ENCODE measurements at places on chromosomes 11 and 22.
A peak's percentile ranks its signal among the peaks of the same experiment; 100 is the strongest.

DNA sequence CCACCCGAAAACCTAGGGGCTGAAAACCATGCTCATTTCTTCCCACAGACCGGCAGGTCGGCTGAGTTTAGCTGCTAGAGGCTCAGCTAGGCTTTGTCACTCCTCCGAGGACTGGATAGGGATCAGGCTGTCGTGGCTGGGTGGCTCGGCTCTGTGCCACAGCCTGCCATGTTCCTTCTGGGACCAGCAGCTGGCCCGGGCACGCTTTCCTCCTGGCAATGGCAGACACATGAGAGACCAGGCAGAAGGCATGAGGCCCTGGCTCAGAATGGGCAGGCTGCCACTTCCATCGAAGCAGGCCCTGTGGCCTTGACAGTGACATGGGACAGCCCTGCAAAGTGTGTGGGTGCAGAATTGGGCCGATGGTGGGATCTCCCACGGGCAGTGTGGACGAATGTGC, 20.9 kb downstream of the PARVG start:
- no peak for DNase-seq

DNA sequence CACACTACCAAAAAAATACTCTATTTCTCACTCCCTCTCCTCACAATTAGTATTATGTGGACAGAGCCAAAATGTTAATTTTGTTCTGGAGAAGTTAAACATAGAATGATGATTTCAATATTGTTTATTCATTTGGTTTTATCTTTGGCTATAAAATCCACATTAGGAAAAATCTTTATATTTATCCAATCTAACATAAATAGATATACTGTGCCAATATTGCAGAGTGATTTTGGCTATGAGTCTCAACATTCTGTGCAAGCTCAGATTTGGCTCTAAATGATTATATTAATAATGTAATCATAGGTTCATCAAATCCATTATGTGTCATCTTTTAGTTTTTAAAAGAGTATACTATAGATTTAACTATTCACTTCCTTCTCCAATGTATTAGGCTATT, 667.5 kb upstream of the CHORDC1 start:
- DNase-seq: no peak

GRCh38 chr22:19878461-19879245, 24.0 kb upstream of the GNB1L start:
- DNase-seq: no peak

DNA sequence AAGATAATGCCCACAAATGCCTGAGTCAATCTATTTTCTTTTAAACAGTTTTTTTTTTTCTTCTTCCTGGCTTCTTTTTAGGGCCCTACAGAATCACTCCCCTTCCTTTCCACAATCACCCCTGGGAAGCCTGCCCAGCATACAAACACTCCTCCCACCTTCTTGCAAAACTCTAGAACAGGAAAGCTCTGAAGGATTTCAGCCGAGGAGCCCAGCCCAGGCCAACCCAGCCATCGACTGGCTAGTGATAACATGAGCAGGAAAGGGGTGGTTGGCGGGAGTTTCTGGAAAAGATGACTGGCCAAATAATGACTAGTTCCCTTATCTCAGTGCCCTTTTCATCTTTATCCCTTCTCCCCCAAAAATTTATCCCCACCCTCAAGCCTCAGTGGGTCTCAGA, 68.2 kb downstream of the USP35 start:
- DNase-seq: peak; percentile 24
